ENCODE measurements at places on chromosomes 7 and 10.

GRCh38 chr7:106329971-106330733, 45.4 kb upstream of the NAMPT start:
- DNase-seq, result no peak

DNA sequence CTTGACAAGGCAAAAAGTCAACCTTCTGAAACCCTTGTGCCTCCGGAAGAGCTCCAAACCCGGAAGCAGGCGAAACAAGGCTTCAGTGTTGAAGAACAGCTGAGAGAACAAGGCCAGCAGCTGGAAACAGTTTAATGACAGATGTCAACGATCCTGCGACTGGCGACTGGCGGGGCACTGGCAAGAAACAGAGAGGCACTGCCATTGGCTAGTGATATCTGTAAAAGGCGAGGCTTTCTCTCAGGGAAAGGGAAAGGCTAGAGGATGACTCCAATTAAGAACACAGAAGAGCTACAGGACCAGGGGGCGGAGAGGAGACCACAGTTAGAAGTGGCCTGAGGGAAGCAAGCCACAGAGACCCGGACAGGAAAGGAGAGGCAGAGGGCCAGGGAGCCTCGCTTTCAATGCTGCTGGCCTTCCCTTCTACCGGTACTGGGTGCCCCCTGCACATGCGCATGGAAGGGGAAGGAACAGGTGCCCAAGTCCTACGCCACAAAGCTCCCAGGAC, 19.4 kb downstream of the ITGB1 start:
- DNase-seq, result peak; percentile 53

- no peak for DNase-seq
Observed at GRCh38 chr7:38025815-38026214, 105.4 kb downstream of the EPDR1 start.

DNA sequence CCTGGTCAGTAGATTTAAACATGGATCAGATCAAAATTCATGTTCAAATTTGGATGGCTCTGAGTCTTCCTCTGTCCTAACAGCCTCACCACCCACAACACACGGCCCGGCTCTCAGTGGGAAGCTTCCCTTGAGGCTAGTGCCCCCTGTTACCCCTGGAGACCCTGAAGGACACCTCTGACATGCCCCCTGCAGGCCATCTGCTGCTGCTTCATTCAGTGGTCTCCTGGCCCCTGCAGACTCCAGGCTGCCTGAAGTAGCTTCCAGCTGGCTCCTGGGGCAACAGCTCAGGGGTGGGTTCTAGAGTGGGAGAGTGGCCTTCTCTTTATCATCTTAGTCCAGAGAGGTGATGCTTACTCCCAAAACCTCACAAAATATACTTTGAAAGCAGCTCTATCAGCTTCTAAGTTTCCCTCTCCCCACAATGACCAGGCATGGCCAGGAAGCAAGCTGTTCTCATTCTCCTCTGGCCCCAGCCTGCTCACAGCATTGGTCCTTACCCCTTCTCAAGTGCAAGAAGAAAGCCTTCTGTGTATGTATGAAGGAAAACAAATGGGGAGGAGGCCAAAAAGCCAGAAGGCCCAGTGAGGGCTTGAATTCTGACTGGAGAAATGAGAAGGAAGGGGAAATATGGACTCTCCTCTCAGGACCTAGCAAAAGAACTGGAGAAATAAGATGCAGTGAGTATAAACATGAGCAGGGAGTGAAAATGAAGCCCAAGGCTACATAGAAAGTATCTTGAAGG, 189.6 kb upstream of the INHBA start:
- DNase-seq, result no peak

- no peak for DNase-seq
Observed at GRCh38 chr10:102588875-102589274, 55.4 kb upstream of the TRIM8 start.

GRCh38 chr7:20152511-20152910, 64.7 kb downstream of the MACC1 start:
- no peak for DNase-seq

- no peak for DNase-seq
Observed at GRCh38 chr10:12403119-12403518, 53.8 kb downstream of the CAMK1D start.

DNA sequence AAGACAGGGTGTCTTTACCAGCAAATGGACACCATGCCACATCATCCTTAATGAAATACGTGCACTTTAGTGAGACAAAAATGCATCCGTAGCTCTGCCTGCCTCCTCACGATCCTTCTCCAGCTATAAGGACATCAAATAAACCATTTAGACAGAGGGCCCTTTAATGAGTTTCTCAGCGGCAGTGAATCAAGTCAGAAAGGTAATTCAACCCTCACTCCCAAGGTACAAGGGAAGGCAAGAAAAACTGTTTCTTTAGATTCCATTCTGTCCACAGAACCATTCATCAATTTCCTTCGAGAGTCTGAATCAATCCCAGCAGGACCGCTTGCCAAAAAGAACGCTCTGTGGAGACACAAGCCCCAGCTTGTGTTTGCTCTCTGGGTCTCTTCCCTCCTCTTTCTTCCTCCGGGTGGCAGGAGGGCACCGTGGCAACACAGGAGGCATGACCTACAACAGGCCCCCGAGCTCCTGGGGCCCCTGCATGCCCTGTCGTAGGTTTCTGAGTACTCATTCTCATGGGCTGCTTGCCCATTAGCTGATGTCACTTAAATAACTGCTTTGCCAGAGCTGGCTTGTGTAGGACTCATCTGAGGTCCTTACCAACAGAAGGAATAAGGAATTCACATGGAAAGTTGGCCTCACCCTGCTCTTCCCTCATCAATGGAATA, 297.8 kb upstream of the PRKCQ start:
- no peak for DNase-seq

DNA sequence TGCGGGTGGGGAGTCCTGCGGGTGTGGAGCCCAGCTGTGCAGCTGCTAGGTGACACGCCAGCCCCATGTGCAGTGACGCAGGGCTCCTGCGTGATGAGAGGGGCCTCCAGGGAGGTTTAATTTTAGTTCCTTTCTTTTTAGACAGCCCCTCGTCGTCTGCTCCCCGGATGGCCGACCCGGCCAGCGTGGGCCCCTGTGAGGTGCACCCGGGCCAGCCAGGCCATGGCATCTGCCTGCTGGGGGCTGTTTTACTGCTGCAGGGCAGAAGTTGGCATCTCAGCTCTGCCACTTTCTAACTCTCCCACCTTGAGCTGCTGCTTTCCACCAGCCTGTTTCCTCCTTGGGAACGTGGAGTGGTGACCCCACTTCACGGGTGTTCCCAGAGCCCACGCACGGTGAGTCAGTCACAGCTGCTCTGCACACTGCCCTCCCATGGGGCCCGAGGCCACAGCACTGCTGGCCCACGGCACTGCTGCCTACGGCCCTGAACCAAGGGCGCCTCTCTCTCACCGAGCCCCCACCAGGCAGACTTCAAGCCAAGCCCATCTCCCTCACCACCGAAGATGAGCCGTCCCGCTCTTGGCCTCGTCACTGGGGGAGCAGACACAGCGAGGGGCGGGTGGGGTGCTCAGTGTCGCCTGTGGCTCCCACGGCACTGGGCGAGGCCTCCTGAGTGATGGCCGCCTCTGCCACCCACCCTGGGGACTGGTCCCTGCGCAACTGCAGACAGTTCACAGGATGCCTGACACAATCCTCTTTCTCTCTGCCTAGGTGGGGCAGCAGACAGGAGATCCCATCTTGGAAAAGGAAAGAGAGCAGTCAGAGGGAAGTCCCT, 21.3 kb downstream of the CYP2W1 start:
- no peak for DNase-seq

- no peak for DNase-seq
Observed at GRCh38 chr10:11573497-11573896, 38.0 kb downstream of the USP6NL start.

DNA sequence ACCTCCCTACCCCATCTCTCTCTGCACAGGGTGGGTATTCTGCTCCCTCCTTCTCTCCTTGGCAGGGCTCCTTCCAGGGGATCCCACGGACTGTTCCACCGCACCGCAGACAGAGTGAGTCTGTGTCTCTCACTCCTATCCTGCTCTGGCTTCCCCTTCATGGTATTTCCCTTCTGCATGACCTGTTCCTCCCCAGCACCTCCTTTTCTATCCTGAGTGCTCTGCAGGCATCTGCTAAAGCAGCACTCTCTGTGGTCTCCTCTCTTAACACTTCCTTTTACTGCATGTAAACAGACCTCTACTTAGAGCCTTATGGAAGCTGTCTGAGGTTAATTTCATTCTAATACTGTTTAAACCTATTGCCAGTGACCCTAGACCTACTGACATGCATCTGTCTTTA, 171.5 kb downstream of the CCSER2 start:
- no peak for DNase-seq

- no peak for DNase-seq
Observed at GRCh38 chr7:123916240-123916724, 8.8 kb upstream of the SPAM1 start.

DNA sequence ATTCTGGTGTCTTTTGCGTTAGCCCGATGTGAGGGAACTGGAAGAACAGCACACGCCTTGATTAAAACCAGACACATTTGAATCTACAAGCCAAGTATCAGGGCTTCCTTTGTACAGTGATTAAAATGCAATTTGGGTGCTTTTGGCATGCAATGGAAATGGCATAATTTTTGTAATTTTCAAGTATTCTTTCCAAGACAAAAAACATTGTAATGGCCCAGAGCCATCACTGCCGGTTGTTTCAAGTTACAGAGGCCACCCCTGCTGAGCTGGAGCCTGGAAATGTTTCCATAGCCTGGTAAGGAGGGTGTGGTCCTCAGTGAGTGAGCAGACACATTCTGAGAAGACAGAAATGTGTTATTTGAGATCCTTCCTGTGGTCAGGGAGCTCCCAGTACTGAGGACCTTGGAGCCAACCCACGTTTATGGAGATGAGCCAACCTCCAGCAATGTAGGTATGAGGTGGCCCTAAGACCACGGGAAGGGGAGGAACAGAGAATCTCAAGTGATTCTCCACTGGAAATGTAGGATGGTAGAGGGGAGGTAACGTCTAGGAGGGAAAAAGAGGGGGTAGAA, 20.9 kb downstream of the TEX36 start:
- DNase-seq, result no peak

GRCh38 chr10:74145133-74145532, 5.5 kb downstream of the AP3M1 start:
- DNase-seq, result no peak

DNA sequence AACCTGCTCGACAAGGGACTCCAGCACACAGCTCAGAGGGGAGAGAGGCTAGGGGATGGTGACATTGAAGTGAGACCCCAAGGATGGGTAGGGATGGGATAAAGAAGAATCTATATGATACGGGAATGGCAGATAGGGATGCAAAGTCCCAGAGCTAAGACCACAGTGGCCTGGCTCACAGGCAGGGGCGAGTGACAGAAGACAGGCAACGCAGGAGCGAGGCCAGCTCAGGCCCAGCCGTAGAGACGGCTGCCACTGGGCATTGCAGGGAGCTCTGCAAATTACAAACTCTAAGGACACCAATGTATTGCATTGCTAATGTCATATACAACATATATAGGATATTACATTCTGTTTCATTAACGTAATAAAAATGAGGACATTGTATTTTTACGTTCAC, 131.4 kb downstream of the TCERG1L start:
- no peak for DNase-seq

GRCh38 chr7:106069471-106070200, 42.5 kb downstream of the SYPL1 start:
- no peak for DNase-seq

DNA sequence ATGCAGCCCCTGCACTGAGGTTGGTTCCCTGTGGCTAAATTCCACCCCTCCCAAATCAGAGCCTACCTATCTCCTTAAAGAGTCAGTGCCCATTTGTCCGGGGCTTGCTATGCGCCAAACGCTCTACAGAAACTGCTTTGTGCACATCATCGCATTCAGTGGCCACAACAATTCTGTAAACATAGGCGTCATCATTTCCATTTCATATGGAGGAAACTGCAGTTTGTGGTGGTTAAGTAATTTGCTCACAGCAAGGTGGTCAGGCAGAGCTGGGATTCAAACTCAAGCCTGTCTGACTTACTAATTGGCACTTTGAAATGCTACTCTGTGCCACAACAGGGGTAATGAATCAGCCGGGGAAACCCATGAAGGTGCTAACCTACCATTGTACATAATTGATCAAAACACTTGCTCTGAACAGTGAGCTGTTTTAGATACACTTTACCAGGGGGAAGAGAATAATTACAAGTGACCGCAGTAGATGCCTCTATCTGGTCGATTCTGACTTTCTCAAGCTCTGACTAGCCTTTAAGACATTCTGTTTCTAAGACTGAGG, 775.5 kb downstream of the LRMDA start:
- DNase-seq, result no peak

GRCh38 chr7:117188376-117188775, 134.5 kb downstream of the WNT2 start:
- no peak for DNase-seq

GRCh38 chr7:124059375-124059774, 26.5 kb upstream of the TMEM229A start:
- DNase-seq, result no peak

DNA sequence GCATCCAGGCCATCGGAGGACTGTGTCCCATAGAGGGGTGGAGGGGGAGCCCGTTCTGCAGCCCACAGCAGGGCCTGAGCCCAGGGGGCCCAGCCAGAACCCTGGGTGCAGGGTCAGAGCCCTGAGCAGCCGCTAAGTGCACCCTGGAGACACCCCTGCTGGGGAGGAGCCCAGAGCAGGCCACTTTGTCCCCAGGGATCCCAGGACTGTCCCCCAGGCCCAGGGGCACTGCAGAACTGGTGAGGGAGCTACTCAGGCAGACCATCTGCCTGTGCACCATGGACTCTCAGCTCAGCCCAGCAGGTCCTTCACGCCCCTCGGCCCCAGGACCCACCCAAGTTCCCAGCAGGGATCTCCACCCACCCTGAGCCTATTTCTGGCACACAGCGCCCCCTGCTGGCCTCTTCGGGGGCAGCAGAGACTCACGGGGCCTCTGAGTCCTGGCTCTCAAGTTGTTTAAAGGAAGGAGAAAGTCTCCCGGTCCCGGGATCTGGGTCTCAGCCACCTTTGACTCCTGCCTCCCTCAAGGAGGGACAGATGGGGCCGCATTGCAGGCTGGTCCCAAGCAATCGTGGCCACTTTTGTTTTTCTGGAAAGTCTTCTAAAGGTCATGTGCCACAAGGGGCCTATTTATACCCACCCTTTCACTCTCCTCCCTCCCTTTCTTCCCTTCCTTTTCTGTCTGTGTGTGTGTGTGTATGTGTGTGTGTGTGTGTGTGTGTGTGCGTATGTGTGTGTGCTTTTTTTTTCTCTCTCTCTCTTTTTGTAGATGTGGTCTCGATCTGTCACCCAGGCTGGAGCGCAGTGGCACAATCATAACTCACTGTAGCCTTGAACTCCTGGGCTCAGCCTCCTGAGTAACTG, 90.3 kb downstream of the MYL10 start:
- DNase-seq, result peak; percentile 65

All from hypothalamus (tissue), 51 donors.